ENCODE measurements at places on chromosomes 16 and 17.

- no peak for DNase-seq
Measured at GRCh38 chr17:77189148-77189547, 48.4 kb downstream of the SEC14L1 start.

GRCh38 chr17:20116683-20117309 lies 107.6 kb downstream of the SPECC1 start:
- peak; percentile 66 for DNase-seq

DNA sequence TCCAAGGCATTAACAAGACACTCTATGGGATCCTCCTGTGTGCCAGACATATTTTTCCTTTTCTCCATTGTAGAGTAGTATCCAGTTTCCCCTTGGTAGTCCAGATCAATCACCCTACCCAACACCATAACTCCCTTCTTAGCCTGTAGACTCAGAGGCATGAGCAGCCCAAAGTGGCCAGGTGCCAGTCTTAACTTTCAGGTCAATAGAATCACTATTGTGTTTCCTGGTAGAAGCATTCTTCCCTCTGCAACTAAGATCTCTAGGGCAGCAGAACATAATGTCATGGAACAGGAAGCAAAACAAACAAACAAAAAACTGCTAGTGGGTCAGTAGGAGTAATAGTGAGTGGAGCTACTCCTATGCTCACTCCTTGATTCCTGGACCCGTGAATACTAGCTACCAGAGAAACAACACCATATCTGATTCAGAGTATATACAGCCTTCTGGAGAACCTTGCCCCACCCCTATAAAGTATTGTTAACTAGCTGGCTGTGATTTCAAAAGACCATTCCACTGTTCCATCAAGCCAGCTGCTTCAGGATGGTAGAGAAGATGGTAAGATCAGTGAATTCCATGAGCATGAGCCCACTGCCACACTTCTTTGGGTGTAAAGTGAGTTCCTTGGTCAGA lies 11.2 kb upstream of the CLEC19A start:
- no peak for DNase-seq

DNA sequence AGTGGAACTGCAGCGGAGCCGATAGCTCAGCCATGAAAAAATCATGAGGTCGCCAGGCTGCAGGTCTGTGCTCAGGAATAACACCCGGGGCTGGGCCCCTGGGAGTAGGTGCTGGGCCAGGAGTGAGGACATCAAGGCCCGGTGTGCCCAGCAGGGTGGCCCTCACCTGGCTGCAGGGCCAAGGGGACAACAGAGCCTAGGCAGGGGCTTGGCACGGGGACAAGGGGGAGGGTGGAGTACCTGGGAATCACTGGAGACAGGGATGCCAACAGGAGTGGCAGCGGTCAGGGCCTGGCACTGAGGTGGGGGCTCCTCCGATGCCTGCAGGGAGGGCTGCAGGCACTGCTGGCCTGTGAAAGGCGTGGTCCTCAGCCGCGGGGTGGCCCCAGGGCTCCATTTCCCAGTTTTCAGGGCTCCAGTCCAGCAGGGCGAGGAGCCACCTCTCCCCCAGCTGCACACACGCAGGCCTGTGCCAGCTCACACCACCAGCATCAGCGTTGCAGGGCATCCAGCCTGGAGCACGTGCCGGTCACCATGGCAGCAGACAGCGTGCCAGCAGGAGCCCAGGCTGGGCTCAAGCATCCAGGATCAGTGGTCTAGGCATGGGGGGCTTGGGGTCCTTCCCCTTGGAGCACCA lies 4.7 kb upstream of the FSCN2 start:
- DNase-seq: no peak

DNA sequence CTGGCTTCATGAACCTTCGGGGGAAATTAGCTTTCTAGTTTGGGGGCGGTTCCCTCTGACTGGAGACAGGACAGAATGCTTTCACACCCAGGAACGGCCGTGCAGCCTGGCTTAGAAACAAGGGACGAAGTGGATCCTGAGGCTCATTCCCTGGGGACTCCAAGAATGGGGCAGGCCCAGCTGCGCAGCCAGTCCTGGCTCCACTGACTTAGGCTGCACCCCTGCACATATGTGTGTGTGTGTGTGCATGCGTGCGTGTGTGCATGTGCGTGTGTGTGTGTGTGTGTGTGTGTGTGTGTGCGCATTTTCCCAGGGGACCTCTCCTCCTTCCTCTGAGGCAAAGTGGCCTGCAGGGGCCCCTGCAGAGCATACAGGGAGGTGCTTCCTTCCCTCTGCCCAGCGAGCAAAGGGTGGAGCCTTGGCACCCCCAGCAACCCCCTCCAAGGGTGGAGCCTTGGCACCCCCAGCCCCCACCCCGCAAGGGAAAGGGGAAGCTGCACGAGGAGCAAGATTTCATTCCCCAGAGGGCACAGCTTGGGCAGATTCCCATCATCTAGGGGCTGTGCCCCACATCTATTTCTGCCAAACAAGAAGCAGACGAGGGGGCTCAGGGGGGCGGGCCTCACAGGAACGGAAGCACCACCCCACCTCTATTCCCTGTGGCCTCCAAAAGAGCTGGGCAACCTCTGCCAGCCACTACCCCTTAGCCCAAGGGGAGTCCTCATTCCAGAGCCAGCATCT lies 97.6 kb upstream of the CBX4 start:
- DNase-seq: peak; percentile 60

GRCh38 chr17:32852811-32853210 lies 24.1 kb downstream of the MYO1D start:
- DNase-seq: no peak

DNA sequence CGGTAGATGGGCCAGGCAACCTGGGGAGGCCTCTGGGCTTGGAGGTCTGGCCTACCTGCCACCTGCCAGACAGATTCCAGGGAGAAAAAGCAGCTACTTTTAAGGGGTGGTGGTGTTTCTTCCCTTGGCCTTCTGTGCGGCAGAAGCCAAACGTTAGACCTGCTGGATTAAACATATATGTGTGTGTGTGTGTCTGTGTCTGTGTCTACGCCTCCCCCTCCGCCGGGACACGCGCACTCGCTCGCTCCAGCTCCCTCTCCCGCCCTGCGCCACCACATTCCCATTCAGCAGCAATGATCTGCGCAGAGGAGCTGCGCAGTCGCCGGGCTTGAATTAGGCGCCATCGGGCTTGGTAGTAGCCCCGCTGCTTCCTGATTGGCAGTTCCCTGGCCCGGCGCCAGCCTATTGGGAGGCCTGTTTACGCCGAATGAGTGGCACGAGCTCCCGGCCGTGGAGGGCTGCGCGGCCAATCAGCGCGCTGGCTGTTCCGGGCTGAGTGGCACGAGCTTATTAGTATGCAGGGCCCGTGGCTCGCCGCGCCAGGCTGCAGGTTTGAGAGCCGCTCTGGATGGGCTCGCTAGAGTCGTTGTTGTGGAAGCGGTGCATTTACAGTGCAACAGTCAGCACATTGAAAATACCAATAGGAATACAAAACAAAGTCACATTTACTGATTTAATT lies at the start of gene BAHCC1:
Gene BAHCC1 (plus strand): TSS at position 537 of the 679 bp plus-strand sequence. CDS start 4,283 bp downstream, outside the sequence.
- peak; percentile 100 for DNase-seq

DNA sequence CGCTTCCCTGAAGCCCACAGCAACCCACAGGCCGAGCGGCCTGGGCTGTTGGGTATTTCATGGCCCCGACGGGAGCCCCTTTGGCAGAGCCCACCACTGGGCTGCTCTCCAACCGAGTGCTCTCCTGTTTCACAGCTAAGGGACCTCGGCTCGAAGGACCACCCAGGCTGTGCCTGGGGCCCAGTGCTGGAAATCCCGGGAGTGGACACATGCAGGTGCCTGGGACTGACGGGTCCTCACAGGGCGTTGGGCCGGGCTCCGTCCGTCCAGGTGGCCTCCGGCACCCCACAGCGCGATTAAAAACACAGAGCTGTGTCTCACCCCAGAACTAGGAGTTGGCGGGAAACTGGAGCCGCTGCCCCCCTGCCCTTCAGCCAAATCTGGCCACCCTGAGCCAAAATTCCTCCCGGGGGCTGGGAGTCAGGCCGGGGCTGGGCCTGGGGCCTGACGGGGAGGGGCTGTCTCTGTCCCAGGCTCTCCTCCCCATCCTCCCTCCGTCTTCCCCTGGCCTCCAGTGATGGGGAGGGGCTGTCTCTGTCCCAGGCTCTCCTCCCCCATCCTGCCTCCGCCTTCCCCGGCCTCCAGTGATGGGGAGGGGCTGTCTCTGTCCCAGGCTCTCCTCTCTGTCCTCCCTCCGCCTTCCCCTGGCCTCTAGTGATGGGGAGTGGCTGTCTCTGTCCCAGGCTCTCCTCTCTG lies 14.1 kb downstream of the UTS2R start:
- DNase-seq: no peak

GRCh38 chr16:70250748-70251628 lies 752 bp downstream of the EXOSC6 start:
- peak; percentile 31 for DNase-seq

Data from SK-N-DZ (cell line).